NCI-H345 (cell line): ENCODE measurements at places on chromosomes 7 and 10.

DNA sequence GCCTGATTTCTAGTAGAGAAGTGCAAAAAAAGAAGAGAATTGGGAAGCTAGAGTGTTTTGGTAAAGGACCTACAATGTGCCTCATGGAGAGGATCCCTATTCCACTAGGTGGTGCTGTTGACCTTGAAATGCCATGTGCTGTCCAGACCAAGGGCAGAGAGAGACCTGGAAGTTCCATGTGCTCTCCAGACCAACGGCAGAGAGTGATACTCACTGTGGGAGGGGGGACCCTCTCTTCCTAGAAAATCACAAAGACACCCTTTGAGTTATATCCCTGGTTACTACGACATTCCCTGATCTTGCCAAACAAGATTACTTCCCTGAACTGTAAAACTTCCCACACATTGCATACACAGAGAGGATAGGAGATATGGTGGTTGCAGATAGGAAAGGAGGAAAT is 212.7 kb upstream of the ZNF804B start:
- DNase-seq = no peak

- no peak for DNase-seq
Measured at GRCh38 chr10:59513558-59513957, 151.2 kb upstream of the FAM13C start.

DNA sequence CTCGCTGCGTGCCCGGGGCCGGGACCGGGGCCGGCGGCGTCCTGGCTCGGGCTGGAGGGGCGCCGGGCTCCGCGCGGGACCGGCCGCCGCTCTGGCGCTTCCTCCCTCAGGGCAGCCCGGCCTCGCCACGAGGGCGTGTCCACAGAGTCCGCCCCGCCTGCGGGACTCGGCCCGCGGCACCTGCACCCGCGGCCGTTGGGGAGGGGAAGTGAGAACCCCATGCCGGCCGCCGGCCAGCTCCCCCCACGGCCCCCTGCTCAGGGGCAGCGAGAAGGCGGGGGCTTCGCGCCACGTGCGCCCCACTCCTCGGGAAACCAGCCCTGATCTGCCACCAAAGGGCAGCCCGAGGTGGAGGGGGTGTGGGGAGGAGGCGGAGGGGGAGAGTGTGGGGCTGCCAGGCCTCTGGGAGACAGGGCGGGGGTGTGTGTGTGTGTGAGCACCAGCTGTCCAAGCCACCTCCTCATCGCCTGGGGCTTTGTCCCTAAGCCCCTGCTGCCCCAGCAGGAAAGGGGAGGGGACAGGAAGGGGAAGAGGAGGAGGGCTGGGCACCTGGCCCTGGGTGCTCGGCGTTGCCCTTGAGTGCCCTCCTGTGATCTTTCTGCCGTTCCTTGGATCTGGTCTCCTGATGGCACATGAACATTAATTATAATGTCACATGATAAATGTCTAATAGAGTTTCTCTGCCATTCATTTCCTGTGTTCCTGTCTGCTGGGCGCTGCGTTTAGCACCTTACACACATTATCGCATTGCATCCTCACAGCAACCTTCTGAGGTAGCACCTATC is at the start of gene PIK3AP1:
TSS of gene PIK3AP1 (minus strand) at position 93 of the 785 bp plus-strand sequence. CDS start 120 bp downstream, outside the sequence.
- peak; percentile 57 for DNase-seq

DNA sequence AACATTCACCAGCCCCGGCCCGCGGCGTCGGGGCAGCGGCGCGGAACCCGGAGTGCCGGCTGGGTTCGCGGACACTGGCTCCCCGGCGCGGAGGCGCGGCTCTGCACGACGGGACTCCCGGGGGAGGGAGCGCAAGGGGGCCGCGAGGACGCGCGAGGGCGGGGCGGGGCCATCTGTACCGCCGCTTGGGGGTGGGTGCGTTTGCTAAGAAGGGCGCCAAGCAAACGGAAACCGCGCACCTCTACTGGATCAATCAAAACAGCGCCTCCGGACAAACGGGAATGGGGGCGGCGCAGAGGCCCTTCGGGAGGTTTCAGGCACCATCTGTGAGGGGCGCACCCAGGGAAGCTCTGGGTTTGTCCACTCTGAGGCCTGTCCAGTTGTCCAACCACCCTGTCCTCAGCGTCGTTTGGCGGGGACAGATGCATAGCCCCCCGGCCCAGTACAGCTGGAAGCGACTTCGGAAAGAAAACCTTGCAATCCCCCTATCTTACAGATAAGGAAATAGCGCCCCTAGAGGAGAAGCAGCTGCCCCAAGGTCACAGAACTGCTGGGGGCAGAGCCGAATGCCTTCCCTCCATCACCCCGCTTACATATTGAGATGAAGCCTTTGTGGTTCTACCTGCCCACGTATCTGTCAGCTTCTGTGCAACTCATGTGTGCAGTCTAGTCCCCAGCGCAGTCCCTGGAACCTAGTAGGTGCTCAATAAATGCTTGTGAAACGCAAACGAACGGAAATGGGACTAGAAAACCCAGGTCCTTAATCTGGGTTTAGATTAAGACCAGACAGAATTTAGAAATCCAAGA is 10.7 kb upstream of the SLIT1 start:
- DNase-seq = peak; percentile 70

GRCh38 chr7:29945259-29945809 is 44.3 kb downstream of the SCRN1 start:
- DNase-seq = no peak

DNA sequence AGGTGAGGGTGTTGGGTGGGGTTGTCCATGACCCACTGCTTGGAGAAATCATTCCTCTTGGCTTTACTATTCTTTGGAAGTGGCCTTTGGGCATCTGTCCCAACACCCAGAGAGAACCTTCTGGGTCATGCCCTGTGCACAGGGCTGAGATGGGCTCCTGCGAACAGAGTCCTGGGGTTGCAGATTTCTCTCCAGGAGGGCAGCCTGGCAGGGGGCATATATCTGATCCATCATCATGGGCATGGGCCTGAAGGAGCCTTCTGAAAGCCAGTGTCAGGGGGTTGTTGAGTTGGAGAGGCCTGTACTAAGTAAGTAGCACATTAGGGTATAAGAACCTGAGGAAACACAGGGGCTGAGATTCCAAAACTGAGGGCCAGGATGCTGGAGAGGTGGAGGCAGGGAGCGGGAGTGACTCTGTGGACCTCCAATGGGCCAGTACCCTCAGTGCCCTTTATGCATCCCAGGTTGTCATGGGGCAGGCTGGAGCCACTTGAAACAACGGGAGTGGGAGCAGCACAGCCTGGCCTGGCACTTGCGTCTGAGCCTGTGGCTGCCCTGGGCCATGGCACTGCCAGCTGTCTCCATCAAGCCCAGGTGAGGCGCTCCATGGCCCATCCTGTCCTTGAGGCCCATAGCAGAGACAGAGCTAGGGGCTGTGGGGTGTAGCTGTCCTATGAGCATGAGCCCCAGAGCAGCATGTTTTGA is 203.7 kb downstream of the GRID1 start:
- DNase-seq = no peak
